Activated T-cell treated with anti-CD3 and anti-CD28 coated beads for 24 hours (primary cell): ENCODE measurements at places on chromosomes 5 and 9.

DNA sequence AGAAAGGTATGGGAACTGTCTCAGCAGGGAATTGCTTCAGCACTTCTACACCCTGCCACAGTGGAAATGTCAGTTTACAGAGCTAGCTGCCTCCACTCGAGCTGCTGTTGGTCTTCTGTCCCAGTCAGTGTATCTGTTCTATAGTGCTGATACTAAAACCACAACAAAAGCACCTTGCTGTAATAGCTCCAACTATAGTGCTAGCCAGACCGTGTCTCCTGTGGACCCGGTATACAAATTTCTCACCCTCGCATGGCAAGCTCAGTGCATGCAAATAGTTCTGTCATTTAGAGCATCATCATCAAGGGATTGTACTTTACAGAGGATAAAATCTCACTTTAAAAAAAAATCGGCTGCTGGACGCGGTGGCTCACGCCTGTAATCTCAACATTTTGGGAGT is 51.5 kb upstream of the IQGAP2 start:
- no peak for DNase-seq

GRCh38 chr9:134534661-134535080 is 106.9 kb upstream of the COL5A1 start:
- no peak for DNase-seq

GRCh38 chr9:86670536-86670935 is 276.8 kb downstream of the GAS1 start:
- no peak for DNase-seq

- DNase-seq: no peak
Observed at GRCh38 chr9:20599195-20599594, 23.1 kb downstream of the MLLT3 start.

- DNase-seq: no peak
Observed at GRCh38 chr9:95242613-95243012, 74.9 kb downstream of the FANCC start.

DNA sequence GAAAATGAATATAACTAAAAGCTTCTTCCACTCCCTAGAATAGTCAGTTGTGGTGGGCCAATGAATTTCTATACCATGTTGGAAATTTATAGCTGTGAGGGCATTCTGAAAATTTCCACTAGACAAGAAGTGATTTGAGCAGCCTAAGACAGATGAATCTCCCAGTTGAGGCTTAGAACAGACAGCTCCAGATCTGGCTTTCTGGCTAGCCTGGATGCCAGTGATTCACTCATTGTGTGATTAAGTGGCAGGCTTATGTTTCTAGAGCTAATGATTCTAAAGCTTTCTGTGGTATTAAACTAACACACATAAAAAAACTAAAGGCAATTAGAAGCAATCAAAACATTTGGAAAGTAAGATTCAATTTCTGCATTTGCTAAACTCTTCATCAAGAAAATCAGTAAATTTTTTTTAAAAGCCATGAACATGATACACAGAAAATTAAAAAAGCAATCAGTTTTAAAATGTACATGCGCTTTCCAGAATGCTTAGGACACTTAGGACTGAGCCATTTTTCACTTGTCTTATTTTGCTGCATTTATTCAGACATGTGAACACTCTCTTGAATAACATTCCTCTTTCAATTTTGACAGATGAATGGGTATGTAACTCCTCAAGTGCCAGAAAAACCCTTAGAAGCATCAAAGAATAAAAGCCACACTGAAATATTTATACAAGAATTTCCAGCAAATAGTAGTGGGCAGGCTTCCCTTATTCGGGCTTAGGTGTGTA is 100.5 kb upstream of the GNAQ start:
- DNase-seq: no peak
